Activated naive CD4-positive, alpha-beta T cell (primary cell): ENCODE measurements at places on chromosomes 7 and 10.

DNA sequence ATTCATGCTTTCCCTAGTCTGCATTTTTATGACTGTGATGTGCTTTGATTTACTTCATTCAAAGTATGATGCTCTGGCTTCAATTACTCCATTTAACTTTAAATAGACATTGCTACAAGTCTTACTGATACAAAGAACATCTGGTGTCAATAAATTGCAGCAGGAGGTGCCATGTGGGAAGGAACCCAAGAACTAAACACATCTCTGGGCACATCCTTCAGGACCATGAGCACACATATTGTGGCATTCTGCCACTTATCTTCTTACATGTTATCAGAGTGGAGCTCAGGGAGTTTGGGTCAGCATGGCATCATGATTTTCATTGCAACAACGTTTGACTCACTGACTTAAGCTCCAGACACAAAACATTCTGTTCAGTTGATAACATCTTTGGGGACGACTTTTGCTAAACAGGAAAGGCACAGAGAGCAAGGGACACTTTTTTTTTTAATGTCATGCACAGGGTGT lies 227.0 kb downstream of the DKK1 start:
- DNase-seq, result no peak

- DNase-seq, result no peak
Observed at GRCh38 chr10:110682348-110682747, 38.2 kb downstream of the RBM20 start.

DNA sequence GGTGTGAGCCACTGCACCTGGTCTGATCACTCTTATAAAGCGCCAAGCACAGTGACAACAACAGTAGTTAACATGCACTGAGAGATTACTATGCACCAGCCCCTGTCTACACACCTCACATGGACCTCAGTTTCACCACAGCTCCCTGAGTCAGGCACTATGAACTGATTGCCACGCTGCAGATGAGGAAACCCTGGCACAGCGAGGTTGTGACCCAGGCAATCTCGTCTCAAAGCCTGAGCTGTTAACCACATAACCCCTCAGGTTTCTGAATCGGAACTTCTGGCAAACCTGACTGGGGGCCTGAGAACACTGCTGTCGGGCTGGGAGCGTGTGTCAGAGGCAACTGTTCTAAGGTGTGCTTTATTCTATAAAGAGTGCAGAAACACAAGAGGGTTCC lies 150.8 kb downstream of the RNF216 start:
- no peak for DNase-seq

- no peak for DNase-seq
Observed at GRCh38 chr7:76051840-76052239, 3.9 kb downstream of the MDH2 start.

- no peak for DNase-seq
Observed at GRCh38 chr10:24287559-24288195, 78.7 kb downstream of the KIAA1217 start.

DNA sequence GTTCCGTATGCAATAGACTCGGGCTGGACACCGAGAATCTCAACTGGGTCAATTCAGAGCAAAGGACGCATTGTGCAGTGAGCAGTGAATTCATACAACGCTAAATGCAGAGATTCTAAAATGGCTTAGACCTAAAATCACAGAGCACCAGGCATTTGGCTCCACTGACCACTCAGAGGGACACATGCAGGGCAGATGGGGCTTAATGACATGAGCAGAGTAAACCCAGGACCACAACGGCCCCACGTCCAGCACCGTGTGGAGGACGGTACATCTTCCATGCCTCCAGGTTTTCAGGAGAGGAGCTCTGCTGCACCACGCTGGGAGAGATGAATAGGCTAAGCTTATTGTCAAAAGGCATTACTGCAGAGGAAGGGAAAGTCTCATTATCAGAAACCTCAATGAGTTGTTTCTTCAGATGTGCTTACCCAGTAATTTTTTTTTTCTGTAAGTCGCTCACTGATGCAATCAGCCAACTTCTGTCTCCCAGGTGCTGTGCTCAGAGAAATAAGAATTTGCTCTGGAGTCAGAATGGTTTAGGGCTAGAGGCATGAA lies 555.0 kb downstream of the PTPRN2 start:
- no peak for DNase-seq

DNA sequence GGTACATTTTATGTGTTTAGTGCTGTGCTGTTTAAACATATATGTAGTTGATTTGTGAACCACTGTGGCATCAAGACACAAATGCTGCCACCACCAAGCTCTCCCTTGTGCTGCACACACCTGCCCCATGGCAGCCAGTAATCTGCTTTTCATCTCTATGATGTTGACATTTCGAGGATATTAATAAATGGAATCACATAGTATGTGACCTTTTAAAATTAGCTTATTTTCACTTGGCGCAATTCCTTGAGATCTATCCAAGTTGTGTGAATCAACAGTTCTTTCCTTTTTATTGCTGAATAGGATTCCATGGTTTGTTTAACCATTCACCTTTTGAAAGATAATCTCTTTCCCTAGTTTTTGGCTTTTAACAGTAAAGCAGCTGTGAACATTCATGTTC lies 73.1 kb downstream of the BMPR1A start:
- DNase-seq, result no peak

GRCh38 chr10:107011105-107011504 lies 153.4 kb downstream of the SORCS1 start:
- DNase-seq, result no peak

DNA sequence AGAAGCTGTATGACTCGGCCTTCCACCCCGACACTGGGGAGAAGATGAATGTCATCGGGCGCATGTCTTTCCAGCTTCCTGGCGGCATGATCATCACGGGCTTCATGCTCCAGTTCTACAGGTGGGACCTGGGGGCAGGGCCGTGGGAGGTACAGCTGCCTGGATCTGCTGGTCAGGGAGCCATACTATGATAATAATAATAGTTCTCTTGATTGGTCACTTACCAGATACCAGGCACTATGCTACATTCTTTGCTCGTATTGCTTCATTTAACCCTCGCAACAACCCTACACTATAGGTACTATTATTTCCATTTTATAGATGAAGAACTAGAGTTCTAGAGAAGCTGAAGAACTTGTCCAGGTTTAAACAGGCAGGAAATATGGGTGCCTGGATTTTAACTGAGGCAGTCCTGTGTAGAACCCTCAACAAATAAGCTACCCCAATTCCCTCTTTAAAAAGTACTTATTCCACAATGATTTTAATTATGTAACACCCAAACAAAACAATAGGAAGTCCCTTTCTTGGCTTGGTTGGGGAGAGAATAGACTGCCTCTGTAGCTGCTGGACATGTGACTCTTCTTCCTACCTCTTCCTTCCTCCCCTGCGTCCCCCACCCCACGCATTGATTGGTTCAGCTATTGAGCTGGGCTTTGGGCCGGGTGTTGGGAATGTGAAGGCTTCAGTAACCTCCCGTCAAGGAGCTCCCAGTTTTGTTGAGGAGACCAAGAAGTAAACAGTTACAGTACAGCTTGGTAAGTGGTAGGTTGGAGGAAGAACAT lies 12.8 kb downstream of the SFXN2 start:
- no peak for DNase-seq

- DNase-seq, result peak; percentile 94
Observed at GRCh38 chr10:110304780-110305421, at the start of gene SMNDC1. Gene SMNDC1 (minus strand): TSS chr10:110304920. CDS start chr10:110303587, 1,333 bp downstream.

DNA sequence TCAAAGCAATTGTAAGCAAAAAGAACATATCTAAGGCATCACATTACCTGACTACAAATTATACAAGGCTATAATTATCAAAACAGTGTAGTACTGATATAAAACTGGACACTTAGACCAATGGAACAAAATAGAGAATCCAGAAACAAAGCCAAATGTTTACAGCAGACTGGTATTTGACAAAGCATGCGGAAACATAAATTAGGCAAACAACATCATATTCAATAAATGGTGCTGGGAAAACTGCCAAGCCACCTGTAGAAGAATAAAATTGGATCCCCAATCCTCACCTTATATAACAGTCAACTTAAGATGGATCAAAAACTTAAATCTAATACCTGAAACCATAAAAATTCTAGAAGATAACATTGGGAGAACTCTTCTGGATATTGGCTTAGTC lies 240.8 kb upstream of the POM121L12 start:
- DNase-seq, result no peak

DNA sequence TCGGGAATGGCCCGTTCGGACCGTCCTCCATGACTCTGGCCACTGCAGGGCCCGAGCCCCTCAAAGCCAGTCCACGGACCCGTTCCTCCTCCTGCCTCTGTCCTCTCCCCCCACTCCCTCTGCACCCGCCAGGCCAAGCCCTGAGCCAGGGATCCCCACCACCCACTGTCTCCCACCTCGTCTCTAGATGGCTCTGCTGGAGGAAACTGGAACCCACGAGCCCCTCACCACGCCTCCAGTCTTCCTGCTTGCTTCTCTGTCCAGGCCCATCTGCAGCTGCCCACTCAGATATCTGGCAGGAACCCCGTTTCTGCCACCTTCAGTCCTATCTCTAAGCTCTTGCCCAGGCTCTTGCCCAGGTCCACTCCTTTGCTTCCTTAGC lies 24.3 kb downstream of the GRID2IP start:
- DNase-seq, result no peak

DNA sequence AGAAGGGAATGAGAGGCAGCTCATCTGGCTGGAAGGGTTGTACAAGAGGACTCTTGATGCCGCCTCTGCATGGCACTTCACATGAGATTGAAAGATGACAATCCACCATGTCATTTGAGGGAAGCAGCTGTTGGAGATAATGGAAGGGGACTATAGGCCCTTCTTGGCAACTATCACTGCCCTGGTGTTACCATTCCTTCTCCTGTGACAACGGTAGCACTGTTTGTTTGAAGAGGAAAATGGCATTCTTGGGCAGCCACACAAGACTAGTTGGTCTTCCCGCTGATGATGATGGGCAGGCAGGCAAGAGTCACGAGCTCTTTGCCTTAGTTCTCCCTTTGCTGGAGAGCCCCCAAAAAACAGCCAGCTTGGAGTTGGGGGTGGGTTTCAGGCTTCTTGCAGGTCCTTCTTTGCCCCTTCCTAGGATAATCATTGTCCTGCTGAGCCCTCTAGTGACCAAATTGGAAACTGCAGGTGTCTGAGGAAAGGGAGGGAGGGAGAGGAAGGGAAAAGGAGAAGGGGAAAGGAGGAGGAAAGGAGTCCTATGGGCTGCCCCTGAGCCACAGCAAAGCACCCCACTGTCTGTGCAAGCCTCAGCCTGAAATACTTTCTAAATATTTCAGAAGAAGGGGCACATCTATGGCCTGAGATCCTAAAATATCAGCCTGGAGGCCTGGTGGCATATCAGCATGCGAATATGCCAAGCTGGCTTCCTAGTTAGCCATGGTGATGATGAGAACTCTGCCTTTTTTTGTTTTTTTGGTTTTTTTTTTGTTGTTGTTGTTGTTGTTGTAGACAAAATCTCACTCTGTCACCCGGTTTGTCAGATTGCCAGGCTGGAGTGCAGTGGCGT lies 165.6 kb upstream of the KMT2E start:
- DNase-seq, result no peak

DNA sequence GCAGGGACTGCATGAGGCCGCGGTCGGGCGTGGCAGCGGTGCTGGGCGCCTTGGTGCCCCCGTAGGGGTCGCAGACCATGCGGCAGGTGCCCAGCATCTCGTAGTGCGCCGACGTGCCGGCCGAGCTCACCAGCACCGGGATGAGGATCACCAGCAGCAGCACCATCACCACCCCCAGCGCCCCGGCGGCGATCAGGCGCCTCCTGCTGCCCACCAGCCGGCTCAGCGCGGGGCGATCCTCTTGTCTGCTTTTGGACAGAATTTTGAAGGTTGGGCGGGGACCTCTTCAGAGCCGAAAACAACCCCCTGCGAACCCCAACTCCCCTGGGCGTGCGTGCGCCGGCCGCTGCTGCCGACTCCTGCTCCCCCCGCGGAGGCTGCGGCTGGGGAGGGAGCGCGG lies 779 bp downstream of the C1QL3 start:
- DNase-seq, result no peak

DNA sequence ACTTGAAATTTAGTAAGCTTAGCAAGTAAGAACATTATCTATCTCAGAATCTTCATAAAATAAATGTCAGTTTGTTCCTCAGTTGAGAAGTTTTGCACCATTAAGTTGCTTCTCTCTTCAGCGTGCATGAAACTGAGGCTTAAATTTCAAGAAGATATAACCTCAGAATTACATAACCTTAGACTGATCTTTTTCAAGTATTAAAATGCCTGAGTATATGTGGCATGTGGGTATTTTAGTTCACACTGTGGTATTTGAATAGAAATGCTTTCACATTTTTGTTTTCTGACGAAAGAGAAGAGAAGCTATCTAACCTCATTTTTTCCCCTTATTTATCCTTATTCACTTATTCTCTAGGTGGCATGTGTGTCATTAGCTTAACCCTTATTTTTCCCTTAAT lies 104.1 kb downstream of the PHF14 start:
- no peak for DNase-seq

- no peak for DNase-seq
Observed at GRCh38 chr7:30068117-30068516, 39.9 kb downstream of the PLEKHA8 start.

- no peak for DNase-seq
Observed at GRCh38 chr10:127300868-127301321, 104.5 kb upstream of the INSYN2A start.

DNA sequence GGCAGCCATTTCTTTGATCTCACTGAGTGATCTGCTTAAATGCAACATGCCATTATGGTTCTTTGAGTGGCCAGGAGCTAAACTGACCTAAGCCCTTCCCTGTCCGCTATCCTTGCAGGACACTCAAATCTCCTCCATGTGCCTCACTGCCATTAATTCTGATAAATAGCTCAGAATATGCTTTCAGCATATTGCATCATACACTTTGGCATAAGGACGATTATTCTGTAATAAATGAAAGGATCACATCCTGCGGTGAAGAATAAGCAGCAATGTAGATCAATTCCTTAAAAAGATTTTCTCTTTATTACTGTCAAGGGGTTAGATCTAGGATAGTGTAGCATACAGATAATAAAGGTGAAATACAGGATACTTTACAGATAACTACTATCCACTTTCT lies 231.8 kb upstream of the CTBP2 start:
- DNase-seq, result no peak

GRCh38 chr10:62067560-62067959 lies 166.1 kb downstream of the ARID5B start:
- DNase-seq, result no peak

GRCh38 chr10:12750526-12751201 lies 250.8 kb downstream of the CCDC3 start:
- DNase-seq, result no peak

GRCh38 chr10:89151857-89152256 lies 55.3 kb downstream of the CH25H start:
- no peak for DNase-seq

DNA sequence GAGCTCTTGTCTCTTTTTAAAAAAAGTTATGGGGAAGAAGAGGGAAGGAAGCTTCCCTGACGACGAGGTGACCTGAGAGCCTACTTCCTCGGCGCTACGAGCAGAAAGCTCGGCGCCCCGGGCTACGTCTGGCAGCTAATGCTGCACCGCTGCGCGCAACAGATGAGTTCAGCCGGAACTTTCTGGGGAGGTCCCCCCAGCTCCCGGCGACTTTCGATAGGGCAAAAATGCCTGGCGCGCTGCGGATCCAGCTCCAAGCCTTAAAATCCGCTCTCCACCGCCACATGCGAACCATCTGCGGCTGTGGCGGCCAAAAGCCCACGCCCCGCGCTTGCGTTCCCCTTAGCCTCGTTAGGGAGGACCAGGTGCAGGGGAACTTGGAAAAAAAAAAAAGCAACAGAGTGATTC lies 621 bp downstream of the P4HA1 start:
- DNase-seq, result peak; percentile 57

GRCh38 chr7:34928052-34928451 lies 109.2 kb downstream of the DPY19L1 start:
- DNase-seq, result no peak

- DNase-seq, result no peak
Observed at GRCh38 chr10:35133586-35133985, 6.9 kb downstream of the CREM start.
